CD4-positive, alpha-beta T cell treated with Interleukin-12 subunit alpha and Interleukin-12 subunit beta, for 1 hour (primary cell): ENCODE measurements at places on chromosomes 6 and 20.

DNA sequence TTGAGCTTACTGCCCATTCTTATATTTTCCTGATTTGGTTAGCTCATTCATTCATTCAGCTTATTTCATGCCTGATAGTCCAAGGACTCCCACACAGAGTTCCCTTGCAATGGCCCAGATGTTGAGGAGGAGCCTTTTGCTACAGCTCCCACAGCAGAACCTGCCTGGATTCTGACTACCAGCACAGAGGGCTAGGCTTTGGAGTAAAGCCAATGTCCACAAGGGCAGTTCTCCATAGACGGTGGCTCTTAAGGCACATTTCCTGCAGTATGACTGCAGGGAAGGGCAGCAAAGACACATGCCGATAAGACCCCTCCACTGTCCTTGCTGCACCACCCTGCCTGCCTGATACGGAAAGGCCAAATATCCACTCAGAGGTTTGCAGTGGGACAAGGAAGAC, 112.3 kb upstream of the SYNDIG1 start:
- DNase-seq: no peak

DNA sequence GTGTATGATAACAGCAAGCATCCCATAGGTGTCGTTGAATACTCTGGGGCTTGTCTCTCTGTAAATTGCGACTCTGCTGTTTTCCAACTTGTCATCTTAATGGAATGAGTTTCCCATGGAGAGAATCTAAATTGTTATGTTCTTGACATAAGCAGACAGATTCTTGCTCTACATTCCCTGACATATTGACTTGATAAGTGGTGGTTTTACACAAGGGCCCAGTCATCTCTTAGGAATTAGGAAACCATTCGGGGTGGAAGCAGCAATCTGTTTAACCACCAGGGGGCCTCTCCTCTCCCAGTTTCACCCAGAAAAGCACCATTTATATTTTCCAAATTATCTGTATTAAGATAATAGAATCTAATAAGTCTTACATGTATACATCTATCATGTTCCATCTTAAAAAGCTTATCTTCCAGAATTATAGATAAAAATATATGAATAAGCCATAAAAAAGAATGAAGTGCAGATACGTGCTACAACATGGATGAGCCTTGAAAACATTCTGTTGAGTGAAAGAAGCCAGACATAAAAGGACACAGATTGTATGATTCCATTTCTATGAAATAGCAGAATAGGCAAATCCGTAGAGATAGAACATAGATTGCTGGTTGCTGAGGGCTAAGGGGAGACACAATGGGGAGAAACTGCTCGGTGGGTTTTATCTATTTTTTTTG, 23.1 kb upstream of the MROH8 start:
- DNase-seq: peak; percentile 43

GRCh38 chr6:109736273-109737025, 45.4 kb downstream of the FIG4 start:
- no peak for DNase-seq

DNA sequence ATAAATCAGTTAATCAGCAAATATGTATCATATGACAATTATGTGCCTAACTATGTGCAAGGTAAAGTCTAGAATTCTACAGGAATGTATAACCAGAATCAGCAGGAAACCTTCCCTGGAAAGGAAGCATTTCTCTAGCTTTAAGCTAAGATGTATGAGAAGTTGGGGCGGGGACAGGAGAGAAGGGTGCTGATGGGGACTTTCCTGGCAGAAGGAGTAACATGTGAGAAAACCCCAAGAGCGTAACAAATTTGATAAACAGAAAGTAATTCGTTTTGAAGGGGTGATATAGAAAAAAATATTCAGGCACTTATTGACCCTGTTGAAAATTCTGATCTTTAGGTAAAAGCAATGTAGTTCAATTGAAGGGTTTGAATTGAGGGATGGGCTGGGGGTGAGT, 226.1 kb downstream of the KHDRBS2 start:
- no peak for DNase-seq

GRCh38 chr6:82074556-82074955, 173.0 kb downstream of the IBTK start:
- no peak for DNase-seq

GRCh38 chr6:127879685-127880084, 21.2 kb downstream of the THEMIS start:
- DNase-seq: no peak

DNA sequence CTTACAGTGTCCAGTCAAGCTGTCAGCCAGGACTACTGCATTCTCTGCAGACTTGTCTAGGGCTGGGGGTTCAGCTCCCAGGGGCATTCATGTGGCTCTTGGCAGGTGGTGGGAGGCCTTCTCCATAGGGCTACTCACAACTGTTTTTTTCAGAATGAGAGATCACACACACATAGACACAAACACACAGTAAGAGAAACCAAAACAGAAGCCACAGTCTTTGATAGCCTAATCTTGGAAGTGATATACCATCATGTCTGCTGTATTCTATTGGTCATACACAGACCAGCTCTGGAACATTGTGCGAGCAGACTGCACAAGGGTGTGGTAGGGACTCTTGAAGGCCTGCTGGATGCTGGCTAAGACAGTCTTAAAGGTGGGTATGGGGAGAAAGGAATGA, 13.5 kb downstream of the TMEM170B start:
- no peak for DNase-seq

DNA sequence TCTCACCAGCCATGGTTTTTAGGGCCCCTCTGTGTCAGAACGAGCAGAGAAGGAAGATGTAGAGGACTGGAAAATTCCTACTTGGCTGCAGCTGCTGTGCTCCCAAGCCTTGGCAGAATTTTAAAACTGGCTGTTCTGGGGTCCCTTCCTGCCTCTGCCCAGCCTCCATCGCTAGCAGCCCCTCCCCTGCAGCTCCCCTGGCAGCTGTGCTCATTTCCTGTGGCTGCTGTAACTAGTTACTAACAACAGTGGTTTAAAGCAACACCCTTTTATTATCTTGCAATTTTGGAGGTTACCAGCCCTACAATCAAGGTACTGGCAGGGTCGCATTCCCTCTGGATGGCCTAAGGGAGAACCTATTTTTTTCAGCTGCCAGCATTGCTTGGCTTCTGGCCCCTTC, 3.7 kb upstream of the CST11 start:
- peak; percentile 48 for DNase-seq

DNA sequence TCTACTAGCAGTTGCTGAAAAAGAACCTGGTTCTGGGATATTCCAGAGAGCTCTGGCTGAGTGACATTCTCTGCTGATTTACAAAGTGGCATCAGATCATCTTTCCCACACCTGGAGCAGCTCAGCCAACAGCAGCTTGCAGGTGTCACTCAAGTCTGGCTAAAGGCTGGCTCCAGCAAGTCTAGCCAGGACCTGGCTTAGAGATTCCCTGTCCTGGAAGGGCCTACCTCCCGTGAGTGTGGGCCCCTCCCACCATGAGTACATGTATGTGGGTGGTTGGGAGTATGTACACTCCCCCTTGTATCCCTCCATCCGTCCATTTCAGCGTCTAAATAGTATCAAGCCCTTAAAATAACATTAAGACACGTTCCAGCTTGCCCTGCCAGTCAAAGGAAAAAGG, 539.3 kb upstream of the ID4 start:
- no peak for DNase-seq

DNA sequence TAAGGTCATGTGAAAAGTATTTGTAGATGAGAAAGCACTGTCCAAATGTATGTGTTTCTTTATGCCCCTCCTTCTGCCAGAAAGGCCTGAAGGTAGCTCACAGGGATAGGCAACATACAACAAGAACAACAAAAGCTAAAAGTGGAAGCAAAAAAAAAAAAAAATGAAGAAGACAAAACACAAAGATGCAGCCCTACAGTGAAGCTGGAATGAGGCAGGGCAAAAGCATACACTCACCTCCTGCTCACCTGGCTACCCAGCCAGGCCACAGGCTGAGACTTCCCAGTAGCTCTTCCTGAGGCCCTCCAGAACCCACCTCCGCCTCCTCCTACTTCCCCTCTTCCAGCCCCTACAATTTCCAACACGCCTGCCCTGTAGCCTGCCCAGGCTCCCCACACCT, 2.4 kb downstream of the UNC5CL start:
- no peak for DNase-seq

- DNase-seq: no peak
Observed at GRCh38 chr6:43119482-43119881, 43.4 kb downstream of the PTK7 start.

DNA sequence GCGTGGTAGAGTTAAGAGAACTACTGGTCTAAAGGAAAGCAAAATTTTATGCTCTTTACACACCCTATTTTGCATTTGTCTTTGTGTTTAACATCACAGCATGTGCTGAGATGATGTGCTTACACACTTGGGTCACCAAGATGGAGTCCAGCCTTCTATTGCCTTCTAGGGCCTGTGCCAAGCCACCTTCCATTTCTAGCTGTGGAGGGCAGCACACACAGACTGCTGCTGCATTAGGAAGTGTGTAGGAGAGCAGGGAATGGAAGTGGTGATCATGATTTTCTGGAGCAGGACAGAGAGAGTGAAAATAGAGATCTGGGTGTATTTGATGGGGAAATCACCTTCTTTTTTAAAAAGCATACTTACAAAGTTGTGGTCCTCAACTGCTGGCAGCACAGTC, 191.6 kb downstream of the SOX4 start:
- no peak for DNase-seq

DNA sequence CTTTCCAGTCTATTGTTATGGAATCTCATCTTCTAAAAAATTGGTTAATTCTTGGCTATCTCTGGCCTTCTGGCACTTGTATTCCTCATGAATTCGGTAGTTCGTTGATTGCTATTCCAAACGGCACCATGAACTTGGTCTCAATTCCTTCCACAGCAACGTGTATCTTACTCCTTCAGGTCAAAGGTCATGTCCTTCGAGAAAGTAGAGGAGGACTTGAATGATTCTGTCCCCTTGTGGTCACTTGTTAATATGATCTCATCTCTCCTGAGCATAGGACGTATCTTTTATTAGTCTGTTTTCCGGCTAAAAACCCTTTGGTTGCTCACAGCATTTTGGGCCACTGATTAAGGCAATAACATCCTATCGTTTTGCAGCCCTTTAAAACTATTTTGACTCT, 9.4 kb downstream of the TLDC2 start:
- no peak for DNase-seq

DNA sequence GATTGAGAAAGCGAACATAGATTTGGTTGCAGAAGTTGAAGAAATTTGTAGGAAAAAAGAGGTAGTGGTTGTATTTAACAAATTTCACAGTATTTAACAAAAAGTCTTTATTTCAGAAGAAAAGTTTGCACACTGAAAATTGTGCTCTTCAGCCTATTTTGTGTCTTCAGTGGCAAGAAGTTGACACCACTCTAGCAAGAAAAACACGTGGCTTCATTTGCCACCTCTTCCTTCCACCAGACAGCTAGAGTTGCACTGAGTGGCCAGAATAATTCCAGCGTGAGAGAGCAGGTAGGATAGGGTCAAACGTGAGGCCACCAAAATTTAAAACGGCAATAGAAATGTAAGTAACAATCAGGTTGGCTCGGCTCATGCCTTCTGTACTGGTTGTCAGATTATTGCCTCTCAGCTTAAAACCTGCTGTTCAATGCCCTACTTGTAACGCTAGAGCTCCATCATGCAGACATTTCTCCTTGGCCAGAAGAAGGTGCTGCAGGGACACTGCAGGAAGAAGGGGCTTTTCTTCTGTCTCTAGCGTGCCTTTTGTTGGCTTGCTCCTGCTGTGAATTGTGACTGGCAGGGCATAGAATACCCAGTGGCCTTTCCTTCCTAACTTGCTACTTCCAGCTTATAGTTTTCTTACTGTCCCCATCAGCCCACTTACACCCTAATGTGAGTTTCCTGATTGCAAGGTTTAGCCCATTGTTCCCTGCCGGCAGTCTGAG, 12.1 kb downstream of the TRAPPC3L start:
- no peak for DNase-seq

DNA sequence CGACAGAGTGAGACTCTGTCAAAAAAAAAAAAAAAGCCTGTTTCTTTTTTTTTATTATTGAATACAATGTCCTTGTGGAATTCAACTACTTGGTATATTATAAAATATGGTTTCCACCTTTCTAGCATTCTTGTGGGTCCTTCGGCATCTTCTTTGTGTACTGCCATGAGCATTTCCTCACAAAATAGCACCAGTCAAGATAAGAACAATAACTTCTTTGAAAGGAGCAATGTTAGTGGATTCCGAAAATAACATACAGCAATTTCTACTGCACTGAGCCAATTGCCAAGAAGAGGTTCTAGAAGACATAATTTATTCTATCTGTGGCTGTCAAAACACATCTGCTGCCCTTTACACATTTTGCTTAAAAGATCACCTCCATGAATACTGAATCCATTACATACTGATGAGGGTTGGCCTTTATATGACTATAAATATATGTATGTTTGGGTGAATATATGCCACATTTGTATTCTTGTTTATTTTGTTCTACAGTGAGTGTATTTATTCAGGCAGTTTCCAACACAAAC, 19.1 kb upstream of the SPTLC3 start:
- no peak for DNase-seq

DNA sequence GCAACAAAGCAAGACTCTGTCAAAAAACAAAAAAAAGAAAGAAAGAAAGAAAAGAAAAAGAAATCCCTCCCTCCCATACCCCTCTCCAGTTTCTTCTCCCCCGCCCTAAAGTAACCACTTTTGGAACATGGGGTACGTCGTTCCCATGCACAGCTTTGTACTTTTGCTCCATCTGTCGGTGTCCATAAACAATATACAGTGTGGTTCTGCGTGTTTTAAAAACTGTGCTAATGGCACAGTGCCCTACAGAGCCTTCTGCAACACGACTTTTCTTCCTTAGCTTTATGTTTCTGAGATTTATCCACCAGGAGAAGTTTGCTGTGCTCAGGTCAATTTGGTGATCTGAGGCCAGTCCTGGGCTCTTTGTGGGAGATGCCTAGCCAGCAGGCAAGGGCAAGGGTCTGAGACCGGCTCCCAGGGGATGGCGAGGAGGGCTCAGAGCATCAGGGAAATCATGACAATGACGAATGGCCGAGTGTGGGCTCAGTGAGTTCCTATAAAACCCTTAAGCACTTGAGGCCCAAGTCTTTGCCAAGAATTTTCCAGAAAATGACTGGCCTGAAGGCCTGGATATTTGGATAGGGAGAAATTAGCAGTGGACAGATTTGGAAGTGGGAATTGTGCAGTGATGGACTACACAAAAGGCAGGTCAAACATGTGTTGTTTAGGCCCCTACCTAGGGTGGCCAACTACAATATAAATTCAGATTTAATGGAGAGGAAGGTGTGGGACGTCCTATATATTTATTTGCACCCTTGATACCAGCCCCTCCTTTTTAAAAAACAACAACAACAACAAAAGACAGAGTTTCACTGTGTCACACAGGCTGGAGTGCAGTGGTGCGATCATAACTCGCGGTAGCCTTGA, 1.9 kb upstream of the BCAS4 start:
- no peak for DNase-seq

DNA sequence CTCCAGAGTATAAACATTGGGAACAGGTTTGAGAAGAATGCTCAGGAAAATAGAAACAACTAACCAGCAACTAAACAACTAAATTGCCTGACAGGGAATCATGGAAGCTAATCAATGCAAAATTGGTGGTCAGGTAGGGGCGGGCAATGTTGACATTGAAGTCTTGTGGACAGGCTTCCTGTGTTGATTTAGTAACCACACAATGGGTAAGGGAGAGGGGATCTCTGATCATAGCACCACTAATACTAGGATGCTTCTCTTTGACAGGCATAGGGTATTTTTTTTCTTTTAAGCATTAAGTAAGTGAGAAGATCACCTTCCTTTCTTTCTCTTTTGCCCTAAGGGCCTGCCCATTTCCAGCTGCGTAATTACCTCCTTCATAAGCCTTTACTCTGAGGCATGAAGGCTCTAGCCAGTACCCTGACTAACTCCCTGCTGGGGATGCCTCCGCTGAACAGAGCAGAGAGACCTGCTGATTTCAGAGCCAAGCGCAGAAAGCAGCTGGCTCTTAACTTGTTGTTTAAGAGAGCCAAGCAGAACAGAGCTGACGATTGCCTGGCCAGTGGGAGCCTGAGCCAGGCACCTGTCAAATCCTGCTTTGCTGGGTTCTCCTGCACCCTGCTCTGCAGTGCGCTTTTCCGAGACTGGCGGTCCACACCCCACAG, 118.7 kb downstream of the BMP2 start:
- no peak for DNase-seq
